ENCODE measurements at places on chromosomes 2 and 18.
A peak's percentile ranks its signal among the peaks of the same experiment; 100 is the strongest.

- DNase-seq, result no peak
Observed at GRCh38 chr2:123651151-123651550, 373.9 kb upstream of the CNTNAP5 start.

GRCh38 chr2:203623096-203623495 is 83.3 kb upstream of the CD28 start:
- peak; percentile 98 for DNase-seq

- DNase-seq, result no peak
Observed at GRCh38 chr2:218024871-218025270, 22.1 kb upstream of the TNS1 start.

- no peak for DNase-seq
Observed at GRCh38 chr18:67279988-67280387, 236.5 kb downstream of the DSEL start.

DNA sequence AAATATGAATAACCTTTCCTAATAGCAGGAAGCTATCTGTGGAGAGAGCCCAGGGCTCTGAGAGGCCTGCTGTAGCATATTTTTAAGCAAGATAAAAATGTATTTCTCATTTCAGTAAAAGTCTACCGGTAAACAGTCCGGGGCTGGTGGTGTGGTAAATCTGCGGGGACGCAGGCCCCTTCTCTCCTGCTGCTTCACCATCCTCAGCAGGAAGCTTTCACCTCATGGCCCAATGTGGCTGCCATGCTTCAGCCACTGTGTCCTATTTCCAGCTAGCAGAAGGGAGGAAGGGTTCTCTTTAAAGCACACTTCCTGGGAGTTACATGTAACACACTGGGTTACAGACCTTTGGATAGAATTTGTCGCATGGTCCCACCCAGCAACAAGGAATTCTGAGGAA is 79.5 kb upstream of the ODC1 start:
- DNase-seq, result no peak

DNA sequence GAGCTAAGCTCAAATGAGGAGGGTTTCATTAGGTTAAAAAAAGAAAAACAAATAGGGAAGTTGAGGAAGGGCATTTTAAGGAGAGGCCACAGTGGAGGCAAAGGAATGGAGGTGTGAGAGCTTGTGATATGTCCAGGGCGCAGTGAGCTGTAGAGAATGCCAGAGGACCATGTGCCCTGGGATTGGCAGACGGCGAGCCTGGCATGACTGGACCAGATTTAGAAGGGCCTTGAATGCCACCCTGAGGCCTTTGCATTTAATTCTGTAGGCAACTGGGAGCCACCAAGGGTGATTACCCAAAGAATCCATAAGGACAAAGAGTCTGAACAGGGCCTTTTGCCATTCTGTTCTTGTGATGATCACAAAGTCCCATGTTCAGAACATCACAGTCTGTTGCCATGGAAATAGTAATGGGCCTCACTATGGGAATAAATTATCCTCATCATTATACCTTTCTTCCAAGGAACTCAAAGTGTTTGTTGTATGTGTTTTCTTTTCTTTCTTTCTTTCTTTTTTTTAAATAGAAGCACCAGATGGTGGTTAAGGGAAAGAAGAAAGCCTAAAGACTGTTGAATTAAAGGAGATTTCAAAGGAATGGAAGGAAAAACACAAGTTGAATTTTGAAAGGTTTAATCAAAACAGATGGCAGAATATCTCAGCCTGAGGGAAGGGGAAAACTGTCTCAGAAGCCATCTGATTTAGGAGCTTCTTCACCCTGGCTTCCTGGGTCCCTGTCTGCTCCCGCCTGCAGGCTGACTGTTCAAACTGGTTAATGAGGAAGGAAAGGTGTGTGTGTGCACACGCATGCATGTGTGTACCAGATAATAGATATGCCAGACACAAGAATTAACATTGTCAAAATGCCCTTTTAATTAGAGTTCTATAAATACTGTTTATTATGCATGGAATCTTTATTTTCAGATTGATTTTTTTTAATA is 31.6 kb upstream of the NCOA1 start:
- no peak for DNase-seq
